Activated effector memory CD4-positive, alpha-beta T cell treated with Interleukin-2 at 50 U/mL for 16 hours (primary cell): ENCODE measurements at places on chromosomes 11 and 22.

- no peak for DNase-seq
Measured at GRCh38 chr11:72010529-72011233, 12.0 kb downstream of the IL18BP start.

- no peak for DNase-seq
Measured at GRCh38 chr11:86150847-86151173, 81.9 kb upstream of the PICALM start.

- DNase-seq = peak; percentile 19
Measured at GRCh38 chr22:35629406-35630216, 12.5 kb upstream of the MB start.

GRCh38 chr22:38230108-38230825 is 28.5 kb downstream of the MAFF start:
- peak; percentile 32 for DNase-seq

DNA sequence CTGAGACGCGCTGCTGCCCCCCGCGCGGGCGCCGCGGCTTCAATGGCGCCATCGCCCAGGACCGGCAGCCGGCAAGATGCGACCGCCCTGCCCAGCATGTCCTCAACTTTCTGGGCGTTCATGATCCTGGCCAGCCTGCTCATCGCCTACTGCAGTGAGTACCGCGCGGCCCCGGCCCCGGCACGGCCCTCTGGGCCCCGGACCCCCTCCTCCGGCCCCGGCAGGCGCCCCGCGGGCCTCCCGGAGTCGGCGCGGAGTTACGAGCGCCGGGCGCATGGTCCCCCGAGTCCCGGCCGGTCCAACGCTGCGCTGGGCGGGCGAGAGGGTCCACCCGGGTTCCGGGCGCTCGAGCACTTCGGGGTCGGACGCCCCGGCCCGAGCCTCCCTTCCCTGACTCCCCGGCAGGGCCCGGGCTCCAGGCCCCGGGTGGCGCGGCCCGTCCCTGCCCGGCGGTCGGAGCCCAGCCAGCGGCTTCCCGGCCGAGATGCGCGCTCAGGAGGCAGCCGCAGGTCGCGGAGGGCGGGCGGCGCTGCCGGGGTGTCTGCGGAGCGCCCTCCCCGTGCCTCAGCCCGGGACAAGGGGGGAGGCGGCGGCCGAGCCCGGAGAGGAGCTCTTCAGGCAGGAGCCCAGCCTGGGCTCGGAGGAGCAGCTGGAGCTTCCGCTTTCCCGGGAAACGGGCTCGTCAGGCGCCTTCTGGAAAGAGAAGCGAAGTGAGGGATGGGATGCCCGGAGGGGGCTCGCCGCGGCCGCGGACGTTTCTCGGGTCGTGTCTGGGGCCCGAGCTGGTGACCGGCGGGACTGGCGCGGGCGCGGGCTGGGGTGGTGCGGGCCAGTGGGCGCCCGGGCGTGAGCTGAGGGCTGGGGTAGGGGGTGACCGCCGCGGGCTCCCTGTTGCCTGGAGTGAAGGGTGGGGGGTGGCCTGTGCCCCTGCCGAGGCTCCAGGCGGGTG is 1337.8 kb downstream of the BRD1 start:
- DNase-seq = no peak

- no peak for DNase-seq
Measured at GRCh38 chr11:103652013-103652412, 384.4 kb upstream of the DDI1 start.
